ENCODE measurements at places on chromosomes 4 and X.

DNA sequence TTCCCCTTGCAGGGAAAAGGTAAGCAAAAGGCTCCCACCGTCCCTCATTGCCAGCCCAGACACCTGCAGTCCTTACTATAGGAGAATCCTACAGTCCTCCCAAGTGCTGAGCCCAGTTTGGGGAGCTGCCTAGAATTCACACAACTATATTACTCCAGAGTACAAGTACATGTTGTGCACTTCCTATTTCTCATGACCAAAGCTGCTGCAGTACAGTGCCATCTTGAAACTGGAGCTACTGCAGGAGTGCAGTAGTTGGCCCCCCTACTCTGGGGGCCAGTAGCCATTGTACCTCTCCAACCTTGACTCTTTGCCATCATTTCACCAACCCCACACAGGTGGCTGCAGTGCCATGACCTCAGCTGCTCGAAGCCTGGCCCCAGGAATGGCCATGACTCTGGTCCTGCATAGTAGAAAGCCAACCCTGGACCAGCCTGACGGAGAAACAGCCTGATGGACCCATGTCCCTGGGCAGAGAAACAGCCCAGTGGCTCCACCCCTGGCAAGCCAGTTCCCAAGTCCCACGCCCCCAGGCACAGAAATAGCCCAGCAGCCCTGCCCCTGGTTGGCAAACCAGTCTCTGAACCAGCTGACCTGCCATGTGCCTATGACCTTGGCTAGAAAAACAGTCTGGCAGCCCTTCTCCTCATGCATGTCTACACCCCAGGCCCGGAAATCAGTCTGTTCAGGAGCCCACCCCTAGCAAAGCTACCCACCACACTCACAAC, 51.9 kb downstream of the PHKA1 start:
- DNase-seq, result no peak

GRCh38 chr4:46388857-46389256, 1.1 kb downstream of the GABRA2 start:
- DNase-seq, result no peak

DNA sequence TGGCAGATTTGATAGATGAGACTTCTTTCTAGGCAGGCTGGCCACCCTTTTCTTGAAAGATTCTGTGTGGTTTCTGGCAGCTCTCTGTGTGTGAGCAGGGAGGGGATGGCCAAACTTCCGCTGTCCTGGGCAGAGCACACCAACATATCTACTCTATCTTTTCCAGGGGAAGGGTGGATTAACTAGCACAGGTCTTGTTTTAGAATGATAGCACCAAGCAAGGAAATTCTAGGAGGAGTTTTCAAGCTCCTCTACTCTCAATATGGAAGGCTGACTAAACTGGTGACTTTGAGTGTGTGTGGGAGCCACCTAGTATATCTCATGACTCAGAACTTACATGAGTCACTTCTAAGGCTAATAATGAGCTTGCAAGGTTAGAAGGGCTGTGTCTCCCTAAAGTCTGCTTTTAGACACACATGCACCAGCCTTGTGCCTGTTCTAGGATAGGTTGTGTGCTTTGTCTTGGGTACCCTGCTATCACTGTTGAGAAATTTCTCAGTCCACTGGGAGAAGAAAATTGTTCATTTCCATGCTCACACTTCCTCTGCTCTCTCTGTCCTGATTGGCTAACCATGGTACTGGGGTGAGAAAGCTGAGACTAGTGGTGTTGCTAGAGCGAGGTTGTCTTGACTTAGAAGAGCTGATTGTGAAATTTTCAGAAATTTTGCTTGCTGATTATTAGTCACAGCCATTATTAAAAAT, 72.9 kb downstream of the YIPF6 start:
- DNase-seq, result peak; percentile 28

- DNase-seq, result no peak
Observed at GRCh38 chr4:6892190-6892908, 17.3 kb upstream of the TBC1D14 start.

DNA sequence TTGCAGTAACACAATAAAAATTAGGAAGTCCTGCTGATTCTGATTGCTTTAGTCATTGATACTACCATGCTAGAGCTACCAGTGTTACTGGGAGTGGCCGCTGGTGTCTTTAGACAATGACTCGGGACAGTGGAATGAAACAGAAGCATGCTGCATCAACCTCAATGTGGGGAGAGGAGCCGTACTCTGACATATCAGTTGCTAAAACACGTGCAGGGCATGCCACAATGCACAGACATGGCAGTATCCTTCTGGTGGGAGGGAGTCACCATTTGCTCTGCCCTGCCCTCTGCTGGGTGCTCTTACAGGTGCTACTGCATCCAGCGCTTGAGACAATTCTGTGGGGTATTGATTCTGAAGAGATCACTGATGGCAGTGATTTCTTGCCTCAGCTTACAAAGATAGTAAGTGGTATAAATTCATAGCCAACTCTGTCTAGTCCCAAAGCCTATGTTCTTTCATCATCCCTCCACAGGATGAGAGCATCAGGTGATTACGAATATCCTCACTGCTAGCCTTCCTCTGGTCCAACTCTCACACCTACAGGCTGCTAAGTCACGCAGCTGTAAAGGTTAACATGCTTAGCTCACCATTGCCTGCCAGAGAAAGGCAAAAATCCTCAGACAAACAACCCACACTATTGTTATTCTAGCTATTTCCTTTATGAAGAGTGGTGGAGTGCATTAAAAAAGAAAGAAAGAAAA, 43.7 kb downstream of the NSG1 start:
- peak; percentile 65 for DNase-seq

DNA sequence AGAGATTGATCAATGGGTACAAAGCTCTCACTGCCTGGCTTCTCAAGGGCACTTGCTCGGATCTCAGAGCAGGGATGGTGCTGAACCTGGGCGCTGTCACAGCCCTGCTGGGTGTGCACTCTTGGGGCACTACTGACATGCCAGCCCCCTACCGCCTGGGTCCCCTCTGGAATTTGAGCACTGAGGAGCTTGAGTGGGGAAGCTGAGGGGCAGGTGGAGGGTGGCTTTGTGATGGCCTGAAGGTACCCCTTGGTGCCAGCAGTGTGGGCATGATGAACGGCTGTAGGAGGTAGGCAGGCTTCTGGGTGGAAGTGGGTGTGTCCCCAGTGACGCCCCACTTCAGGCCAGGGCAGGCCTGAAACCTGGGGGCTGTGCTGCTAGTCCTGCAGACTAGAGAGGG, 379.1 kb upstream of the GRID2 start:
- DNase-seq, result no peak

GRCh38 chrX:40167233-40167849, 69.6 kb upstream of the BCOR start:
- DNase-seq, result no peak

DNA sequence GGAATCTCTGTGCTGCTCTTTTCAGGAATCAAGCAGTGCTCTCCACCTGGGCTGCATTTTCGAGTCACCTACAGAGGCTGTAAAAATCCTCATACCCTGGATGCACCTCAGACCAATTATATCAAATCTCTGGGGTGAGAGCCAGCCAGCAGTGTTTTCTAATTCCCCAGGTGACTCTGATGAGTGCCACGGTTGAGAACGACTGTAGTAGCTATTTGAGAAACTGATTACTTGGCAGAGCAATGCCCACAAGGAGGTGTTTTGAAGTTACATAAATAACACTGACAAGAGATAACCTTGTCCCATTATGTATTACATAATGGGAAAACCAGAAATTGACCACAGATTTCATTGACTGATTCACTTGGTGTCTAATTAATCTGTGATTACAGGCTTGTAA, 46.8 kb downstream of the CLCN4 start:
- DNase-seq, result no peak

DNA sequence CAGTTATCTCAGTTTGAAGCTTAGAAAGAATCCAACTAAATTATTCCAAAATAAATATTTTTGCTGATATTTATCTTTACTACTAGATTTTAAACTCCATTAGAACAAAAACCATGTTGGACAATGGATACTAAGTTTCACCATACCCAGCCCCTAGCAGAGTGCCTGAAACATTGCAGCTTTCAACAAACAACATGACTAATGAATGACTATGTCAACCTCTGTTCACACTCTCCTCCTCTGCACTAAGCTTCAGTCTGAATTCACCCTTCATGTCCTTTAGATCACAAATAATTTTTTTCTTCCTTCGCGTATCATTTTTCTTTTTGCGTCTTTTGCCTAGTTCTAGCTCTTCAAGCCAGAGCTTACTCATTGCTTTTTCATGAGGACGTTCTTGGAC, 315.2 kb downstream of the PCDH10 start:
- no peak for DNase-seq

- DNase-seq, result no peak
Observed at GRCh38 chr4:86608757-86609375, 14.8 kb downstream of the PTPN13 start.

- no peak for DNase-seq
Observed at GRCh38 chr4:170868170-170868569, 778.4 kb upstream of the AADAT start.

DNA sequence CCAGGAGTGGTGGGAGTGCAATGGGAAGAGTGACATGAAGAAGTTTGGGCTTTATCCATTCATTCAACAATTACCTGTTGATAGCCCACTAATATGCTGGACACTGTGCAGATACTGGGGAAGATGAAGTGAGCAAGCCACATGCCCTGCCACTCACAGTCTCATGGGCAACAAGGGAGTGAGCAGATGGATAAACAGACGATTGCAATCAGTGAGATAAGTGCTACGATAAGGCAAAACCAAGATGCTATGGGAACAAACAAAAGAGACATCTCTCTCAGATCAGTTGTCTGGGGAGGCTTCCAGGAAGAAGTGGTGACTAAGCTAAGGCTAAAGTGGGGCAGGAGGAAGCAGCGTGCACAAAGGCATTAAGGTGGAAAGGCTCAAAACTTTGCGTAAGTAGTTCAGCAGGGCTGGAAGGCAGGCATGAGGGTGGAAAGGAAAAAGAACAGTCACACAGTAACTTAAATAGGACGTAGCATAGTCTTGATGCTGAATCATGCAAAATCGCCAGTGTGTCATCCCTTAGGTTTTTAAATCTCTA, 31.7 kb downstream of the GAB3 start:
- no peak for DNase-seq

DNA sequence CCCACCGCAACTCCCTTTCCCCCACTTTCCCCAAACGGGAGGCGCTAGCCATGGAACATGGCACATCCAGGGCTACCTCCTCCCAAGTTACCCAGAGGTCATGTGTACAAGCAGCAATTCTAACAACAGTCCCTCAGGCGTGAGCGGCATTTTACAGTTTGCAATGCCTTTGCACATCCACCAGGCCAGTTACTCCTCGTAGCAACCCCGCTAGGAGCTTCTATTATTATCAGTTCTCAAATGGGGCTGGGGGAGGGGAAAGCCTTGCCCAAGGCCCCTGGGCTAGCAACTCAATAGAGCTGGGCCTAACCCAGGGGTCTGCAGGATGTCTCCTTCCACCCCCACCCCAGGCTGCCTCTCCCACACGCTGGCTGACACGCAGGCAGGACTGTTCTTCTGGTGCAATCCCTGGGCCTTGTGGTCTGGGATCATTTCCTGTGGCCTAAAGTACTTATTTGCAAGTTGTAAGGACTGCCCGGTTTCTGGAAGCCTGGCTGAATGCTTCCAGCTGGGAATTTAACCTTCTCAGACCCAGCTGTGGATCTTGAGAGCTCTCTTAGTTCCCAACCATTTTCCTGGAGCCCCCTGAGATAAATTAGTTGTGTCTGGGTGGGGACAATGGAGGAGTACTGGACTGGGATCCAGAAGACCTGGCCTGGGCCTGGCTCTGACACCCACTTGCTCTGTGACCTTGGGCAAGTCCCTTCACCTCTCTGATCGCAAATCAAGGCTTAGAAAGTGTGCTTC, 27.7 kb downstream of the PJA1 start:
- peak; percentile 55 for DNase-seq

GRCh38 chr4:163895378-163896005, 401.0 kb downstream of the TMA16 start:
- DNase-seq, result no peak

DNA sequence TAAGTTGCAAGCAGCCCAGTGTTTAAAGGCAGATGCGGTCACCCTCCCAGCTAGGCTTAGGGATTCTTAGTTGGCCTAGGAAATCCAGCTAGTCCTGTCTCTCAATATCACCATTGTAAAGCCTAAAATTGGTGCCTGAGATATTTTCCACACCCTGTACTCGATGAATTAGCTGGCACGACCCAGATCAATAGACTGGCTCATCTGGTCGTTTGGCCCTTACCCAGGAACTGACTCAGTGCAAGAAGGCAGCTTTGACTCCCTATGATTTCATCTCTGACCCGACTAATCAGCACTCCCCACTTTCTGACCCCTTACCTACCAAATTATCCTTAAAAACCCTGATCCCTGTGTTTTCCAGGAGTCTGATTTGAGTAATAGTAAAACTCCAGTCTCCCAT, 384.9 kb upstream of the SLC7A11 start:
- no peak for DNase-seq

DNA sequence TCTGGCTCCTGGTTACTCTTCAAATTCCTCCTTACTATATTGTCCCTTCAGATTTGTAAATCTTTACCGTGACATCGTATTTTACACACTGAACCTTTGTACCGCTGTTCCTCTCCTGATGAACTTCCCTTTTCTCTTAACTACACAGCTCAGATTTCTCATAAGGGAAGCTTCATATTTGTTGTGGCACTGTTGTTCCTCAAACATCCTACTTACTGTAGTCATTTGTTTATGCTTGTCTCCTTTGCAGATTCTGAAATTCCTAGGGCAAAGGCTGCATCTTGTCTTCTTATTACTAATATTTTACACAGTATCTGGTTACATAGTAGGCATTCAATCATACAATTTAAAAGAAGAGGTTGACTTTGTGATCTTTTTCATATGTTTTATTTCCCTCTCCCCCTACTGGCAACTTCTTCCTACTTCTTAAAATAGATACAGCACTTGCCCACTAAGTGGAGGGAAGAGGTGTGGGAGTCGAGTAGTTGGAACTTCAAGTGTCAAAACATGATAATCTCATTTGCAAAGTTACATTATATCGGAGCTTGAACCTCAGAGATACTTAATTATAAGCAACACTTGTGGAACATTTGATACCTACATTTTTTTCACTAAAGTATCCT, 50.0 kb downstream of the TET2 start:
- DNase-seq, result no peak

GRCh38 chrX:39065051-39065871, 264.0 kb downstream of the MID1IP1 start:
- no peak for DNase-seq
